ENCODE measurements at places on chromosomes 7 and 10.
A peak's percentile ranks its signal among the peaks of the same experiment; 100 is the strongest.

- no peak for DNase-seq
These were observed 71.2 kb downstream of the SHH start for GRCh38 chr7:155741082-155741481.

- no peak for DNase-seq
These were observed 66.6 kb downstream of the CUBN start for GRCh38 chr10:17062955-17063484.

- DNase-seq: no peak
These were observed 156.3 kb upstream of the HGF start for GRCh38 chr7:81926154-81926553.

- no peak for DNase-seq
These were observed 113.5 kb upstream of the C10orf90 start for GRCh38 chr10:126783806-126784557.

DNA sequence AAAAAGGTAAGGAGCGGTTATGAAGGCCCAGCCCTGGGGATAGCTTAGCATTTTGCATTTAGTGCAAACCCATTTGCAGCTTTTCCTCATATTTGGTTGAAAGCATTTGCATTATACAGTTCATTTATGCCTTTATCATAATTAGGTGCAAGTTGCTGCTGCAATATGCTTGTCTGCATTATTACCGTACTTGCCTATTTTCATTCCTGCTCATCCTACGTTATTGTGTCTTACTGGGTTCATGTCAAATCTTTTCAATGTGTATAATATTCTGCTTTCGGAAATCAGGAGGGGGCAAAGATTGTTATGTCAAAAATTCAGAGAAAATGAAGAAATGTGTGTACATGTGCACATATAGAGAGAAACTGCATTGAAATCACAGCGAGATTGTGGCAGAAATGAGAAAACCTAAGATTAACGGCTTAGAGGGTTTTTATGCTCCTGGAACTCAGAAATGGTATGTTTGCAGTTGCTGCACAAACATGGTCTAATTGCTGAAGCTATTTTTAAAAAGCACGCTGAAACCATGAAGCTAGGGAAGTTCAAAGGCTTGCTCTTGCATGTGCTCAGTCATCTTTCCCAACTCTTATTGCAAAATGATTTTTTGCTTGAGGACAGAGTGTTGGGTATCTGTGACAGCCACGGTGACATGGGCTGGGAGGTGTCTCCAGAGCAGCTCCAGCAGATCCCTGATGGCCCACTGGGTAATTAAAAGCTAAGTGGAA is 613.2 kb downstream of the SDK1 start:
- peak; percentile 20 for DNase-seq

DNA sequence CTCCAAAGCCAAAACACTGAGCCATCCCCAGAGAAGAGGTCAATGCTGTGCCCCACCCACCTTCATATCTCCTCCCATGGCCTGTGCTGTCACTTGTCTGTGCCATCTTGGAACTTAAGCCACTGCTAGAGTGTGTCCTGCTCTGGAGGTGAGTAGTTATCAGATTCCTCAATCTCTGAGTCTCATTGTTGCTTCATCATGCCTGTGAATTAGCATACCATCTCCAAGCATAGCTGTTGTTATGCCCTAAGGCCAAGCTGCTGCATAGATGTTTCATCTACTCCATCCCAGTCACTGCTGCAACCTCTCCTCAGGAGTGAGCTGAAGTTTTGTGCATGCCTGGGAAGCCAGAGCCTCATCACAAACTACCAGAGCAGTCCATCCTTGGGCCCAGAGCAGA is 349.0 kb downstream of the ZWINT start:
- no peak for DNase-seq

GRCh38 chr10:102783568-102783967 is 39.8 kb downstream of the WBP1L start:
- DNase-seq: peak; percentile 62

DNA sequence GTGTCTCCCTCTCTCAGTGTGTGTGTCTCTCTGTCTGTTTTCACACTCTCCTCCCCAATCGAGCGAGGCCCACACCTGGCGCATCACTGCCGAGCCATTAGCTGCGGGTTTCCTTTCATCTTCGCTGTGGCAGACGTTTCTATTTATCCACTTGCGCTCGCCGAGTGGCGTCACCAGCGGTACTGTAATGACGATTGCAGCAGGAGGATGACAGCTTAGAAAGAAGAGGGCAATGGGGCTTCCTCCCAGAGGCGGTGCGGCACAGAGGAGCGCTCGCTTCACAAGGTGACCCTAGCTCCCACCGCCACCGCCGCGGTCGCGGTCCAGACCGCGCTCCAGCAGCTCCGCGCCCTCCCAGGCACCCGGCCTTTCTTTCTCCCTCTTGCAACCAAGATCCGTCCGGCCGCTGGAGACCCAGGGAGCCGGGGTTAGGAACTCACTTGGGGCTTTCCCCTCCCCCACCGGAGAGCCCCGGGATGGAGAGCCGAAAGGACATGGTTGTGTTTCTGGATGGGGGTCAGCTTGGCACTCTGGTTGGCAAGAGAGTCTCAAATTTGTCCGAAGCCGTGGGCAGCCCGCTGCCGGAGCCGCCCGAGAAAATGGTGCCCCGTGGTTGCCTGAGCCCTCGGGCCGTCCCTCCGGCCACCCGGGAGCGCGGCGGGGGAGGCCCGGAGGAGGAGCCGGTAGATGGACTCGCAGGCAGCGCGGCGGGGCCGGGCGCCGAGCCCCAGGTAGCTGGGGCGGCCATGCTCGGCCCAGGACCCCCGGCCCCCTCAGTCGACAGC is at the start of gene EVX1:
EVX1 (plus strand) TSS at position 248 of the 785 bp plus-strand sequence; CDS start at position 477, 229 bp downstream.
- no peak for DNase-seq

- DNase-seq: no peak
These were observed 9.4 kb downstream of the MTG1 start for GRCh38 chr10:133403359-133403758.

GRCh38 chr10:103080891-103081581 is 112.0 kb downstream of the NT5C2 start:
- DNase-seq: no peak

- no peak for DNase-seq
These were observed 678 bp upstream of the EIF4H start for GRCh38 chr7:74173491-74173865.

GRCh38 chr7:16839646-16840045 is 34.8 kb upstream of the AGR2 start:
- no peak for DNase-seq

DNA sequence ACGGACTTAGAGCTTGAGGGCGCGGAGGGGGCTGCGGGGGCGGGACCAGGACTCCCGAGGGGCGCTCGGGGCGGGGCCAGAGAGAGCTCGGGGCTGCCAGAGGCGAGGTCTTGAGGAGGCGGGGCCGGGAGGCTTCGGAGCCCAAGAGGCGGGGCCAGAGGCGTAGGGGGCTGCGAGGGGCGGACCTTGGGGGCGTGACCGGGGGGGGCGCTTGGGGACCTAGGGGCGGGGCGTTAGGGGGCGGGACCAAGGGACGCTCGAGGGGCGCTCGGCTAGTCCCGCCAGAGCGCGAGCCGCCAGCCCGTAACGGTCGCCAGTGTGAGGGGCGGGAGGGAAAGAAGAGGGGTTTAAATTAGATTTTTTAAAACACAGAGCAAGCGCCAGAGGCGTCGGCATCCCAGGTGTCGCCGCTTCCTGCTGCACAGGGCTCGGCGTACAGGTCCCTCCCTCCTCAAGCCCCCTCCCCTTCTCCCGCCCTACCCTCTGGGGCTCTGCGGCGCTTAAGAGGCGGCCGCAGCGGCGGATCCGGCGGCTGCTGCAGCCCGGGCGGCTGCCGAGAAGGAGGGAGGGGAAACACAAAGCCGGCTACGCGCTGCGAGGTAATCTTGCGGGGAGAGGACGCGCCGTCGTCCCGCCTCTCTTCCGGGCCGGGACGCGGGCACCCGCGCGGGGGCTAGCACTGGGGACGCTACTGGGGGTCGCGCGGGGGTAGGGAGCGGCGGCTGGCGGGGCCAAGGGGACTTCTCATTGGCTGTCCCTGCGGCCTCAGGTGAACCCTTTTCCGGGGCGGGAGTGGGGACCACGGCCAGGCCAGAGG is at the start of gene ADD3:
ADD3 (plus strand) TSS at position 284 of the 817 bp plus-strand sequence. CDS start 92,670 bp downstream, outside the sequence.
- DNase-seq: peak; percentile 62

GRCh38 chr7:79182283-79182682 is 271.2 kb downstream of the MAGI2 start:
- no peak for DNase-seq

- no peak for DNase-seq
These were observed 40.7 kb downstream of the RALA start for GRCh38 chr7:39664057-39664456.

DNA sequence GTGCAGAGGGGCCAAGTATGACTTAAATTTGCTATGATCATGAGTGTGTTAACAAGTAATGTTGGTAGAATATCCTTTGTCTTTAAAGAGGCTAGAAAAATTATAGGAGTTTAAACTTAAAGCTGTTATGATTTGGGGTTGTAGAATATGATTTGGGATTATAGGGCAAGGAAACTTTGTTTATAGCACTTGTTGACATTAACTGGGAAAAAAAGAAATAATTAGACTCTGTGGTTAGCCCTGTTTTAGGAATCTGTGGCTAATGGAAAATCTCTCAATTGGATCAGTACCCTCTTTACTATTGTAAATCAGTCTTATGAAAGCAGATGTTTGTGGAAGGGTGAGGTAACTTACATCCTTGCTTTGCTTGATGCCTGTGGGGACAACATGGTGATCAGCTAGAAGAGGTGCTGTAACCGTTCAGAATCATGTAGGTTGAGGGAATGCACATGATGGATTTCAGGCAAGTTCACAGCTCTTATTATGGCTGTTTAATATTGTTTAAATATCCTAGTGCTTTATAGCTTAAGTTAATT is 11.1 kb downstream of the ING3 start:
- no peak for DNase-seq

DNA sequence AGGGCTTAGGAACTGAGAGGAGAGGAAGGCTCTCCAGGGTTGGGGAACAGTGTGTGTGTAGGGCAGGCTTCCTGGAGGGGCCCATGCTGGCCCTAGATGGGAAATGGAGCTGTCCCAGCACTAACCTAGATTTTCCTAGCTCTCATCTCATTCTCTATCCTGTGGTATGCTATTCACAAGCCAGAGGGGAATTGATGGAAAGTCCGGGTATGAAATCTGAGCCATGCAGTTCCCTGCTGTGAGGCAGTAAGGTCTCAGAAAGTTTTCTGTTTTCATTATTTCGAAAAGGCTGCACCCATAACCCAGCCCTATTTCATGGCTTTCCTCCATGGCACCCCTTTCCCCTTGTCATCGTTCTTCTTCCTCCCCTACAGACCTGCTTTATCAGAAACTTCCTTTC is 220.3 kb downstream of the RPS24 start:
- DNase-seq: no peak

DNA sequence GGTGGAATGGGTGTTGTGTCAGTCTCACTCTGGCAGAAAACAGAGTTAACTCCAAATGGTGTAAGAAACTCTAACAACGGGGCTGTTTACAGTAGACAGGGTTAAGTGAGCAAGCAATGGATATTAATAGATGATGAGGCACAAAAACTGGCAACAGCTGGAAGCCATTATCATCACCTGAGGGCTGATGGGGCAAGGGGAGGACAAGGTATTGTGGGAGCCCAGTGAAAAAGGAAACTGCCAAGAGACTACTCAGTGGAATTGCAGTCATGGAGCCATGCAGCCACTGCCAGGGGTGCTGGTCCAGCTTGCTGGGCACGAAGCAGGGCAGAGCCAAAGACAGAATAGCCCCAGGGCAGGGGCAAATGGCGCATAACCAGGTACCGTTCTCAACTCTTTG is 260.7 kb downstream of the BICC1 start:
- no peak for DNase-seq

GRCh38 chr10:35998026-35998425 is 355.9 kb upstream of the FZD8 start:
- DNase-seq: no peak

- DNase-seq: no peak
These were observed 39.8 kb downstream of the ITPRID1 start for GRCh38 chr7:31553661-31554081.

All from CD14-positive monocyte (primary cell).